Stimulated activated CD4-positive, alpha-beta T cell treated with anti-CD3 and anti-CD28 coated beads, Interleukin-4, amount 100 ng/mL, for 1 hour (primary cell): ENCODE measurements at places on chromosomes 1 and 21.

- no peak for DNase-seq
Measured at GRCh38 chr21:36509973-36510664, 30.2 kb upstream of the CLDN14 start.

- DNase-seq = no peak
Measured at GRCh38 chr21:41726970-41727783, 39.7 kb downstream of the RIPK4 start.

DNA sequence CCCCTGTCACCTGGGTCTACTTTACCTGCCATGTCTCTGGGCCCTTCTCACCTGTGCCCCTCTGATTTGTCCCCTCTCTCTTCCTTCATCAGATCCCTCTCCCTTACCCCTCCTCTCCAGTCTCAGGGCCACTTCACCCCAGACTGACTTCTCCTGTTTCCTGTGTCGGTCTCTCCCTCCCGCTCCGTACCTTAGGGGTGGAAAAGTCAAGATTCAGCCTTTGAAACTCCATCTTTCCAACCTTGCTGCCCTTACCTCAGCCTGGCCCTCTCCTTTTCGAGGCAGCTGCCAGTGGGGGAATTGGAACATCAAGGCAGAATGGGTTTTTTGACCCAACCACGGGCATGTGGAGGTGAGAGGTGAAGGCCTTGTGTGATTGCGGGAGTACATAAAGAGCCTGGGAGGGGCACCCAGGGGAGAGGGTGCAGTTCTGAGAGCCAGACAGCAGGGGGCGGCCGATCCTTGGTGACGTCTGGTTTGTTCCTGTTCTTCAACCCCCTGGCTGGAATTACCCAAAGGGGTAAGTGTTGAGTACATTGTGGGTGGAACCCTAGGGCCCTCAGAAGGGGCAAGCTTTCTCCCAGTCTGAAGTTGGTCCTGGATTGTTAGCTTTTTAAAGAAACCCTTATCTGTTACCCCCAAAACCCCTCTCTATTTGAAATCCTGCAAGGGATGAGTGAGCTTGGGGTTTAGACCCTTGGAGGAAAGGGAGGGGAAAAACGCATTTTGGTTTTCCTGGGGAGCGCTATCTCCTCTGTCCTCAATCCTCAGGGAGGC, 12.3 kb upstream of the DMBX1 start:
- DNase-seq = peak; percentile 74

DNA sequence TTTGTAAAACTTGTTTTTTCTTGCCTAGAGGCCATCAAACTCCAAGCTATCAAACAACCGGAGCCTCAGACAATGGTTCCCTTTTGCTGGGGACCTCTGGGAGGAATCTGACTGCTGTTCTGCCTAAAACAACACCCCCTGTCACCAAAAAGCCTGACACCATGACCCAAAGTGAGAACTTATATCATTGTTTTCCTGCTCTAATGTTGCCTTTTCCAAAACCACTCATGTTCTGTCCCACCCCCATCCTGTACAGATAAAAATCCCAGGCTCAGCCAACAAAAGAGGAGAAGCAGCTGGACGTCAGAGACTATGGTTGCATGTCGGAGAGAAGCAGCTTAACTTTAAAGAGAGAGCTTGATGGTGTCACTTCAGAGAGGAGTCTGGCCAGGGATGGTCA, 327.2 kb upstream of the CXADR start:
- no peak for DNase-seq

DNA sequence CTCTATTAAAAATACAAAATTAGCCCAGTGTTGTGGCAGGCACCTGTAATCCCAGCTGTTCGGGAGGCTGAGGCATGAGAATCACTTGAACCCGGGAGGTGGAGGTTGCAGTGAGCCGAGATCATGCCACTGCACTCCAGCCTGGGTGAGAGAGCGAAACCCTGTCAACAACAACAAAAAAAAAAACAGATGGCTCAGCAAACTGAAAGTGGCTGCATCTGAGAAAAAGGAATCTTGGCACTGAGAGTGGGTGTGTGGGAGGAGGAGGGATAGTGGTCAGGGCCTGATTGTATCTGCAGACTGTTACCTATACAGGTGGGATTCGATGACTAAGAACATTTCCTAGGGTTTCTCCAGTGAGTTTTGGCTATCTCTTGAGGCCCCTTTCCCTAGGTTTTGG, 122.2 kb upstream of the BARHL2 start:
- DNase-seq = no peak

DNA sequence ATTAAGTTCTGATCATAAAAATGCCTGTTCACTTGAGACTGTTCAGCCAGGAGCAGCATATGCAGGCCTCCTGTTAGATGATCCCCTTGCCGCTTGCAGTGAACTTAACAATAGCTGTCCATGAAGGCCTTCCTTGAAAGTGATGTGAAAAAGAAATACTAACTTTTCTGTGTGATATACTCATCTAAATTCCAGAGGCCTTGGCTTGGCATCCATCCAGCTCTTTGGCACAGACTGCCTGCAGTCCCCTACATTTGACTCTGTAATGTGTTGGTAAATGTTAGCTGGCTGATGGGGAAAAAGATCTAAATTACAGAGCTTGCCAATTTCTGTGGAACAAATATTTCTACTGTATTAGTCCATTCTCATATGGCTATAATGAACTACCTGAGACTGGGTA, 73.7 kb downstream of the KCNK2 start:
- DNase-seq = no peak

DNA sequence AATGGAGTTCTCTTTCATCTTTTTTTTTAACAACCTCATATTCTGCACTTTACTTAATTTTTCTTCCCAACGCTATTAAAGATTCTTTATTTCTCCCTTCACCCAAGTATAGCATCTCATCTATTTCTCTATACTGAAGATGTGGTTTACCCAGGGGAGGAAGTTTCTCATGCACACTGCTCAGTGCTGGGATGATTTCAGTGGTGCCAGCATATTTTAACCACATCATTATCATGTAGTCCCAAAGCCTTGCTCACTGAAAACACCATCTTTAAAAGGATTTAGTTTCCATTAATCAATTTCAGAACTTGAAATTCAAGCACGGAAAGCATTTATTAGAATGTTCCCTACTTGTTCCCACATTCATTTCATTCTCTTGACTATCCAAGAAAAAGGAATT, 725.7 kb downstream of the USP25 start:
- no peak for DNase-seq

DNA sequence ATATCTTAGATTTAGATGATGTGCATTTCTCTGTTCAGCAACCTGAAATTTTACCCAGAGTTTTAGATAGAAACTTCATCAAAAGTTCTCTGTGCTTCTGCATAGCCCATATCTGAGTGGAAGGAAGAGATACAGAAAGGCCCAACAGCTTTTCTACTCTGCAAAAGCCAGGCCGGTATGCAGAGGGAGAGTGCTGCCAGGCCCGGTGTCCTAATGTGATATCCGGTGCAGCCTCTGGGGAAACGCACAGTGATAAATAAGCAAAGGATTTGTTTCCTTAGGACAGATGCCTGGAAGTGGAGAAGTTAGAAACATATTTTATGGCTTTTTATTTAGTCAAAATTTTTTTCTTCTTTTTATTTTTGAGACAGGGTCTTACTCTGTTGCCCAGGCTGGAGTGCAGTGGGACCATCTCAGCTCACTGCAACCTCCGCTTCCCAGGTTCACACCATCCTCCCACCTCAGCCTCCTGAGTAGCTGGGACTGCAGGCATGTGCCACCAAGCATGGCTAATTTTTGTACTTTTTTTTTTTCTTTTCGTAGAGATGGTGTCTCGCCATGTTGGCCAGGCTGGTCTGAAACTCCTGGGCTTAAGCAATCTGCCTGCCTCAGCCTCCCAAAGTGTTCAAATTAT, 145.8 kb downstream of the PATJ start:
- no peak for DNase-seq

- no peak for DNase-seq
Measured at GRCh38 chr1:248923352-248924338, 17.6 kb downstream of the PGBD2 start.

DNA sequence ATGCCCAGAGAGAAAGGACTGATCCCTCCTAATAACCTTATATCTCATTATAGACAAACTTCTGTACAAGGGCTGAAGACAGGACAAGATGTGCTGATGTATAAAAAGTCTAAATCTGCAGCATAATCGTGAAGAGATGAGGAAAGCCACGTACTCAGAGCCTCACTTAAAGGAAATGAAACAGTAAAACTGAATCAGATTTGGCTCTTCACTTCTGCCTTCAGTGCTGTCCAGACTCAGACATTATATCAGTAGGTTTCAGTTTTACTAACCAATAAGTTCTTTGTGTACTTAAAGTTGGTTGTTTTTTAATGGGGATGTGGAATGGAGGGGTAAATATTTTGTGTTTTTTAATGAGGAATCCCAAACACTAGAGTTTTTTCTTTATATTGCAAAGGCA, 45.3 kb upstream of the RGS1 start:
- DNase-seq = no peak

DNA sequence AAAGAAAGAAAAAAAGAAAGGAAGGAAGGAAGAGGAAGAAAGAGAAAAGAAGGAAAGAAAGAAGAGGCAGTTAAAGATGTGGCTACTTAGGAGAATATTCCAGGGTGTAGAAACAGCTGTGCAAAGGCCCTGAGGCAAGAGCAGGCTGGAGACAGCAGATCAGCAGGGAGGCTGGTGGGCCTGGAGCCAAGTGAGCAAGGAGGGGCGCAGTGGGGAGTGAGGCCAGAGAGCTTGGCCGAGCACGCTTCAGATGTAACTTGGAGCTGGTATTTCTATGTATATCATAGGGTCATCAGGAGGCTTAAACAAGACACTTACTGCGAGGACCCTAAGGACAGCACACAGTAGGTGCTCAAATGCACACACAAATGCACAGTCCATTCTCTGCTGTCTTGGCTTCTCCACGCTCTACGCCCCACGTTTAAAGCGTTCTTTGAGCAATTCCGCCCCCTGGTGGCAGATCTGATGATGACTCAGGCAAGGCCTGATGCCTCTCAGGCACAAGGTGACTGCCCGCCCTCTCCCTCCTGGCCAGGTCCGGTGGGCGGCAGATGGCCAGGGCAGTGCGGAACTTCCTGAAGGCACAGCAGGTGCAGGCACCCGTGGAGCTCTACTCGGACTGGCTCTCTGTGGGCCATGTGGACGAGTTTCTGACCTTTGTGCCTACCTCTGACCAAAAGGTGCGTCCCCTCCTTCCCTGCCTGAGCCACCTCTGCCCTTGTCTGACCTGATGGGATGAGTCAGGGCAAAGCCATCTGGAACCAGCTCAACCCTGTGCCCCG, 11.9 kb upstream of the PADI3 start:
- peak; percentile 87 for DNase-seq

- no peak for DNase-seq
Measured at GRCh38 chr1:39720094-39720999, 18.3 kb upstream of the PPIE start.

DNA sequence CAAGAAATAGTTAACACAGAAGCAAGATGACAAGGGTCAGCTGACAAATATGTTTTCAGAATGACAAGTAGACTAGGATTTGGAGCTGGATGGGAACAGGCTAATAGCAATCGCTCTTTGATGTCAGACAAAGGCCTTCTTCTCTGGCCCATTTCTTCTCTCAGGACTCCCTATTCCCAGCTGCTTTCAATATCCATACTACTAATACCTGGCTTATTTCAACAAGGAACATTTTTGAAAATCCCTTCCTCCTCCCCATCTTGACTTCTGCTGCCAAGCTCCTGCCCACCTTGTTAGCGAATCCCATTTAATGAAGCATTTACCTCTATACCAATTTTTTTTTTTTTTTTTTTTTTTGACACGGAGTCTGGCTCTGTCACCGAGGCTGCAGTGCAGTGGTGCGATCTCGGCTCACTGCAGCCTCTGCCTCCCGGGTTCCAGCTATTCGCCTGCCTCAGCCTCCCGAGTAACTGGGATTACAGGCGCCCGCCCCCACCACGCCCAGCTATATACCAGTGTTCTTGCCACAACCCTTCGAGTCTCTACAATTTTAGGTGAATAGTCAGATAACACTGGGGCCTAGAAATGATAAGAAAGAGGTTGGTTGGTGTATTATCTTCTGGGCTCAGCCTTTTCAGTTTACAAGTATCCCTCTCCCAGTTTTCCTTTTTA, 68.4 kb downstream of the MACF1 start:
- DNase-seq = no peak

DNA sequence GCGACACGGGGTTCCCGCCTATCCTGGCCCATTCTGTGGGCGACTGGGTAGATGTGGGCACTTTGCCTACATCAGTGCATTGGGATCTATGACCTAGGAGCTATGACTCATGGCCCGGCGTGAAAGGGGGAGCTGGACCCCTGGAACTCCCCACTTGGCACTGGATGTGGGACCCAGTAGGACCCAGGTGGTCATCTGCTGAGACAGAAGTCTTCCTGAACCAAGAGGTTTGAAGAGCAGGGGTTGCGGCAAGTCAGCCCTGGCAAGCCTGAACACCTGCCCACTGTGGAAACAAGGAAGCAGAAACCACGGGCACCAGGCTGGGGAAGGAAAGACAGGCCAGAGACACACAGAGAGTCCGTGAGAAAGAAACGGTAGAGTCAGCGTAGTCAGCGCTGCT, 656.7 kb downstream of the AJAP1 start:
- DNase-seq = no peak

DNA sequence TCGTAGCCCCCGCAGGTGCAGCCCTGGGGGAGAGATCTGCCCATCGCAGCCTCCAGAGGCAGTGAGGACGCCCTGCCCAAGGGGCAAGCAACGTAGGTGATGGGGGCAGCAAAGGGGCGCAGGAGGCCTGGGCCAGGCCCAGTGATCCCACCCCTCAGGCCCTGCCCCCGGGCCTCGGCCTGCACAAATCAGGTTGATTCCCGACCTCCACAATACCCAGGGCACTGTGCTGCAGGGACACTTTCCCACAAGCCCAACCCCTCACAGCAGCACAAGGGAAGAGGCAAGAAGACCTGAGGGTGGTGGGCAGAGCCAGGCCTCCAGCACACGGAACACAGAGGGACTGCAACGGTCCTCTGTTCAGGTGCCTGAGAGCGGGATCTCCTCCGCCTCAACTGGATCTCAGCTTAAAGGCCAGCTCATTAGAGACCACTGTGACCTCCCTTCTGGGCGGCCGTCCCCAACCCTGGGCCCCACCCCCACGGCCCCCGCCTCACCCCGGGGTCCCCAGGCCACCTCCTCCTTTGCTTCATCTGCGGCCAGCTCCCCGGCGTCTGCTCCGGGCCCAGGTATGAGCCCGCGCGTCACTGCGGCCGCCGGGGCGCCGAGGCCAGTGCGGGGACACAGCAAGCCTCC, 812 bp upstream of the ARF1 start:
- DNase-seq = no peak

DNA sequence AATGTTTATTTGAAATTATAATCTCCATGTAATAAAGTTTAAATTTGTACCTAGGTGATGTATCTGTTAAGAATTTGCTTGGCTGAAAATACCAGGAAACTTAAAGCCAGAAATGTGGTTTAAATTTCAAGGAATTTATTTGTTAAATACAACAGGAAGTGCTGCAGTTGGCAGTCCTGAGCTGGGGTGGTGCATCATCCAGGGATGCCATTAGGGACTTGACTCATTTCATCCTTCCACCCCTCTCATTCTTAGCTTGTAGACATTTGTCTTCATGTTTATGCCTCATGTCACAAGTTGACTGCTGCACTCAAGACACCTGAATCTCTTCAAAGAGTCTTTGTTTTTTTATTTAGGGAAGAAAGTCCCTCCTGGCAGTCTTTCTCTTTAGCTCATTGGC, 175.9 kb downstream of the LHX8 start:
- no peak for DNase-seq
